ENCODE measurements at places on chromosomes 13 and 19. TPM values are rescaled to one million over a fixed set of nuclear protein-coding genes. Genes with fewer than 3 reads are reported as not detected.
A peak's percentile ranks its signal among the peaks of the same experiment; 100 is the strongest.

The KCNJ14 gene
- 0.35 TPM for total RNA-seq

The ERICH6B gene
- total RNA-seq = not detected

The KASH5 gene
- not detected for total RNA-seq

The SIGLECL1 gene
- not detected for total RNA-seq

The ANKRD24 gene
- total RNA-seq = 0.42 TPM

The CYP4F12 gene
- total RNA-seq = 3.4 TPM

- DNase-seq = no peak
Observed at GRCh38 chr13:64274481-64275217, 2859.0 kb upstream of the PCDH20 start.

DNA sequence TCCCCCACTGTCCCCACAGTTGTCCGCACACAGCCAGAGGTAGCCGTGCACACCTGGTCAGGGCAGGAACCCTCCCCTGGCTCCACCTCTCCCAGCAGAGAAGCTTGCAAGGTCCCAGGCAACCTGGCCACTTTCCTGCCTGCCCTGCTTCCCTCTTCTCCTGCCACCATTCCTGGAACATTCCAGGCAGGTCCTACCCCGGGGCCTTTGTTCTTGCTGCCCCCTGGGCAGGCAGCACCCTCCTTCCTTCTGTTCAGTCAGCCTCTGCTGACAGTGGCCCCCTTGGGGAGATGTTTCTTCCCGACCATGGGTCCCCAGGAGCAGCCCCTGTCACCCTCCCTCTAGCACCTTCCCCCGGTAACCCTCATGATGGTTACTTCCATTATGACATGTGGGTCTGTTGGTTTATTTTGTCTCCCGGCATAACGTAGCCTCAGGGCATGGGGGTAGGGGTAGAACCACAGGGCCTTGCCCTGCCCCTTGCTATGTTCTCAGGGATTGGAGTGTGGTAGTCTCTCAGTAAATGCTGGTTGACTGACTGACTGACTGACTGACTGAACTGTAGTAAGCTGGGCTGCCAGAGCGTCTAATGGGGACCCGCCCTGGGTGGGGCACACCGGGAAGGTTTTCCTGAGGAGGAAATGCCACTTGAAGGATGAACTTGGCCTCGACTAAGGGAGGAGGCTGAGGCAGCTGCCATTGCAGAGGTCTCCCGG is 10.8 kb downstream of the PAK4 start:
- no peak for DNase-seq

The ZNF91 gene
- total RNA-seq = 147 TPM

- no peak for DNase-seq
Observed at GRCh38 chr13:35629026-35629425, 152.5 kb upstream of the MAB21L1 start.

DNA sequence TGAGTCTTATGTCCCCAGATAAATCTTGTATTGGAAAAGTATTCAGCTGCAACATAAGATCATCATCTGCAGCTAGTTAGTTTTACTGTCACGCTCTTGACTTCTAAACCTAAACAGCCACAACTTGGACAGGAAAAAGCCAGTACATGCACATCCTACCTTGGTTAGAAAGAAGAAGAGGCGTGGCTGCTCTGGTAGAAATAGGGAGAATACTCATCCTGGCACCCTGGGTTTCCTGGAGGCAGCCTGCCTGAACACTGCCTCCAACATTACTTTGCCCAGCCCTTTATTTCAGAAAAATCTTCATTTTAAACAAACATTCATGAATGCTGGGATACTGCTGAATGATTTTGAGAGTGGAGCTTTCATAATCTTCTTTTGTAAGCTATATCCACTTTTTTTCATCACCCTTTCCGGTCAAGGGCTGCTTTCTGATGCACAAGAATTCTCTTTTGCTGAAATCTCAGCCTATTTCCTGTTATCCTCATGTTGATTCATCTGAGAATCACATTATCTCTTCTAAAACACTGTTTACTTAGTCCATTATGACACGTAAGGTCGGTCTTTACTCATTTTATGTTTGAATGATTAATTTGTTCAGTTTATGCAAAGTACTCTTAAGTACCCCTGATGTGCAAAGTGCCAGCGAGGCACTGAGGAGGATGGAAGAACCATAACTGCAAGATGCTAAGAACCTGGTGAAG is 55.2 kb downstream of the STARD13 start:
- no peak for DNase-seq

DNA sequence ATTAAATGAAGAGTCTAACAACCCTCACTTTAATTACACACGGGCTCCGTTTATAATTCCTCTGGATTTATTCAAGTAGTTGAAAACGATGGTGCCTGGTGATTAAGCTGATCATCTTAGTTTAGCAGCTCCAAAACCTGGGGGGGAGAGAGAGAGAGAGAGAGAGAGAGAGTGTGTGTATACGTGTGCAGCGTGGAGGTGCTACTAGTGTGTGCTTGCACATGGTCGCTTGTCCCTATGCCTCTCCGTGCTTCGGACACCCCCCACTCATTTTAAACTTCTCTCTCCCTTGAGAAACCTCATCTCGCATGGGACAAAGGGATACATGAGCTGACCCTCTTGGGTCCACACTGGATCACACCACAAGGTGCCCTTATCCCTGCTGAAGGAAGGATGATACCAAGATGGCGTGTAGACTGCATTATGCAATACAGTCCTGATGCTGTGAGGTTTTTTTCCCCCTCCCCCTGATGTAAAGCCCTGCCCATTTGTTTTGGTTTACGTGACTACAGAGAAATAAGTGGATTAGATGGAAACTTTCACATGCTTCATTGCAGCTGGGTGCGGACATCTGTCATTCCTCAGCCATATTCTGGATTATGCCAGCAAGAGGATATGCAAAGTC is 320.8 kb downstream of the ZNF536 start:
- DNase-seq = no peak

DNA sequence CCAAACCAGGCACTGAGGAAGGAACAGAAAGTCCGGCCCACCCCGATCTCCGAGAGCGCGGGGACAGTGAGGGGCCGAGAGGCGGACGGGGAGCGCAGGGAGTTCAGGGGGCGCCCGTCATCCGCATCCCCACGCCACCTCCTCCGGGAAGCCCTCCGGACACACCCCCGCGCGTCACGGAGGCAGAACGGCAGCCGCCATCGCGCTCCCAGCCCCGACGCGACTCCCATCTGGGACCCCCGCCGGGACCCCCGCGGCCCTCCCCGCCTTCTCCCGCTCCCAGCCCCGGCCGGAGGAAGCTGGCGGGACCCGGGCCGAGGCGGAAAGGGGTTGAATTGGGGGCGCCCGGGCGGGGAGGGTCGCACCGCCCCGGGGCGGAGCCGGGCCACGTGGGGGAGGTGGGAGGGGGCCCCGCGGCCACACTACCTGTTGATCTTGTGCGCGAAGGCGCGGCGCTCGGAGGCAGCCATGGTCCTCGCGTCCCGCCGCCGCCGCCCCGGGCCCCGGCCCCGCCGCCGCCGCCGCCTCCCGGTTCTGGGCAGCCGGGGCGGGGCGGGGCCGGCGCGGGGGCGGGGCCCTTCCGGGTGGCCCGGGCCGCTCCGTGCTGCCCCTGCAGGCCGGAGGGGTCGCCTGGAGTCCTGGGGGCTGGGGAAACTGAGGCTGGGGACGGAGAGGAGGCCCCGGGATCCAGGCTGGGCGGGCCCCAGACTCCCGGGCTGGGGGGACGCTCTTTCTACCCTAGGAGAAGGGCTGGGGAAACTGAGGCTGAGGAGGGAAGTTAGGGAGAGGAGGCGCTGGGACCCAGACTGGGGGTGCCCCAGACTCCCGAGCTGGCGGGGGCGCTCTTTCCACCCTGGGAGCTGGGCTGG is at the start of gene DOCK6:
DOCK6 (minus strand) TSS at position 554 of the 869 bp plus-strand sequence; CDS start at position 470, 84 bp downstream.
- peak; percentile 76 for DNase-seq

- peak; percentile 46 for DNase-seq
Observed at GRCh38 chr19:51123381-51123800, 1.3 kb upstream of the SIGLEC9 start.

The ZNF431 gene
- 13.9 TPM for total RNA-seq

The SLITRK6 gene
- total RNA-seq = 1.9 TPM

DNA sequence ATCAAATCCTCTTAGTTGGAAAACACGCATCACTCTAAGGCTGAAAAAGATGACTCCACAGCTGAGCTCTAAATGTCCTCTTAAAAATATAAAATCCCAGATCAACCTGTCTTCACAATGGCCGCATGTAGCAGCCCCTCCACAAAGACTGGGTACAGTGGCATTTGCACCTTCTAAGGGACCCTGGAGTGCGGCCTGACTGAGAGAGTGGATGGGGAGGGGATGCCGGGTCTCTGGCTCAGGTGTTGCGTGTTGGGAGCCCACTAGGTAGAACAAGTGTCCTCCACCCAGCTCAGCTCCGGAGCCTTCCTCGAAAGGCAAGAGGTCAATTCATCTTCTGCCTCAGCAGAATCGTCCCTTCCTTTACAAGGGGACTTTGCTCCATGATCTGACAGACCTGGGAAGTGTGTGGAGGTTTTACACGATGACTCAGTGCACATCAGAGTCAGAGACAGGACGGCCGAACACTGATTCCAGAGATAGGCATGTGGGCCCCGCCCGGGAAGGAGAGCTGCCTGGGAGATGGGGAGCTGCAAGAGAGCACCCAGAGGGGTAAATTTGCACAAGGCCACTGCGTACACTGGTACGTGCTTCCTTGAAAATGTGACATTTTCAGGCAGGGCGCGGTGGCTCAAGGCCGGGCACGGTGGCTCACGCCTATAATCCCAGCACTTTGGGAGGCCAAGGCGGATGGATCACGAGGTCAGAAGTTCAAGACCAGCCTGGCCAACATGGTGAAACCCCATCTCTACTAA is 23.5 kb upstream of the SLC15A1 start:
- DNase-seq = no peak

The KCNN4 gene
- 0.50 TPM for total RNA-seq

- DNase-seq = no peak
Observed at GRCh38 chr13:104632736-104633135, 1566.5 kb upstream of the SLC10A2 start.

- DNase-seq = peak; percentile 88
Observed at GRCh38 chr19:2627319-2627829, 75.1 kb downstream of the GNG7 start.

- peak; percentile 76 for DNase-seq
Observed at GRCh38 chr19:15331419-15332310, 674 bp downstream of the BRD4 start.

GRCh38 chr19:16073481-16073880 is 2.8 kb upstream of the TPM4 start:
- no peak for DNase-seq

DNA sequence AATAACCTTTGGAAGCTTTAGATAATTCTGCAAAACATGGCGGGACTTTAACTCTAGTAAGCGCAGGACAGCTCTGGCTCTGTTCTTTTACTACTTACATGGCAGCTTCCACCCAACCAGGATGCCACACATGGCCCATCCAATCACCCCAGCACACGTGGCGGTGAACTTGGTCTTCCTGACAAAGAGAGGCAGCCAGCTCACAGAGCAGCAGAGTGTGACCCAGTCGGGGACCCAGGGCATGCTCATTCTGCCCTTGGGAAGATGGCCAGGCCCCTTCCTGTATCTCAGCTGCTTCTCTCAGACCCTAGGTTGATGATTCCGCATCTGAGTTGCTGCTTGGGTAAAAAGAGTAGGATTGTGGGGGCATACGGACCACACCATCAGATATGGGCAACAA is 172.1 kb downstream of the USP12 start:
- no peak for DNase-seq

DNA sequence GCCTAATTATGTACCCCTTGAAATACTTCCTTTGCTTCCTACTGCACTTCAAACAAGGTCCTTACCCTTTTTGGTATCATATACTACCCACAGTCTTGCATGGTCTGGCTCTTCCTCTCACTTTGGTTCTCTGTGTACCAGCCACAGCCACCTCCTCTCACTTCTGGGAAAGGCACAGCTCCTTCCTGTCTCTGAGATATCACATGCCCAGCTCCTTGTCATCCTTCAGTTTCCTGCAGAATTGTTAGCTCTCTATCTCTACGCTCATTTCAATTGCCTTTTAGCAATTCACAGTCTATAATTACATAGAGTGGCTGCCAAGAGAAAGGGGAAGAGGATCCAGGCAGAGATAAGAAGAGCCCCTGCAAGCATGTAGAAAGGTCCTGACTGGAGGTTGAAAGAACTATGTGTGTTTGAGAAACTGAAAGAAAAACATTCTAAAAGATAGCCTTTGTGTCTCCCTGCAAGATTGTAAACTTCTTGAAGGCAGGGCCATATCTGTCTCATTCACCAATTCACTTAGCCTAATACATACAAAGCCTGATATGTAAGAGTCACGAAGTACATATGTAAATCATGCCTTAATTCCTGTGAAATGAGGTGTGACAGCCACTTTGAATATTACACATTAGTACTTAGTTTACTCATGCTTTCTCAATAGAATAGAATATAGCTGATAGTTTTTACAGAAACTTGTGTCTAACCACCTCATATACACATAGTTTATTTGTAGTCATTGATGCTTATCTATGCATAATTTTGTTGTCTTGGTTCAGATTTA is 933.1 kb downstream of the DIAPH3 start:
- no peak for DNase-seq

- DNase-seq = no peak
Observed at GRCh38 chr19:32336259-32337083, 8.9 kb upstream of the ZNF507 start.

GRCh38 chr13:98188544-98189166 is 11.6 kb upstream of the RNF113B start:
- DNase-seq = no peak

DNA sequence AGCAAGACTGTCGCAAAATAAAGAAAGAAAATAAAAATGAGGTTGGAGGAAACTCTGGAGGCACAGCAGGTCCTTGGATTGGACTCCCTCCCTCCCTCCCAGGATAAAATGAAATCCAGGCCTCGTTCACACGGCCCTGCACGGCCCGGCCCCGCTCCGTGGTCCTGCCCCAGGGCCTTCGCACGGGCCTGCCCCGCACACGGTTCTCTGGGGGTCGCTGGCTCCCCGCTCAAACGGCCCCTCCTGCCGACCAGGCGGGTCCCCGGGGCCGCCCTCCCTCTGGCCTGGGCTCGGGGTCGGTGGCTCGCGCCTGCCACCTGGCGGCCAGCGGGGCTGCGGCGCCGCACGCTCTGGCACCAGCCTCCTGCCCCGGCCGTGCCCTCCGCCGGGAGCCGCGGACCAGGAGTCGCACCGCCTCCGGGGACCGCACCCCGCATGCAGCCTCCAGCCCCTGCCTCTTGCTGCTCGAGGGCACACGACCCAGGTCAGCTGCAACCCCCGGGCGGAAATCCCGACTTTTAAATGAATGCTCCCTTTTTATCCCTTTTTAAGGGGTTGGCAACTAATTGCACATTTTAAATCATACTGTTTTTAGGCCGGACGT is 1.5 kb upstream of the WDR18 start:
- DNase-seq = peak; percentile 87

The PABPC3 gene
- total RNA-seq = 0.07 TPM

DNA sequence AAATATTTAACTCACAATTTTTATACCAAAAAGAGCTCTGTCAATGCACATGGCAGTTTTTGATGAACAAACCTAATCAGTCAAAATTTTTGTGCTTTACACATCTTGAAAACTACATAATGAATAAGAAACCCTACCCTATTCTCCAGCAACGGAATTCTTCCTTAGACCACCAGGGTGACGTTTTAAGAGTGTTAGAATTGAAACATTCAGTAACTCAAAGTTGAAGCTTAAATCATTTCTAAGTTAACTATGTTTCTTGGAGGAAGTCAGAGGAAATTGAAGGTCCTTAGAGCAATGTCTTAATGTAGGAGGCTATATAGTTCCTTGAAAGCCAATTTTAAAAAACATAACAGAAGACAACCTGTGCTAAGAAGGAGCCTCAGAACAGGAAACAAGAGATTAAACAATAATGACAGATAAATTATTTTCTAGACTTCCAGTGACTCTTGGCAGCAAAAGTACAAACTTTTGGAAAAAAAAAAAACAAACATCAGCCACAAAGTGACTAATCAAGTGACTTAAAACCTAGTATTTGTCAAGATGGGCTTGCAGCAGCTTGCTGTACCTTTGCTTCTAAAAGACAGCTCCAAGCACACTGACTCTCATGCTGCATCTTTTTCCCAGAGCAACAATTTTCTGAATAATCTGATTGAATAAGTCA is 6.2 kb downstream of the SPRY2 start:
- no peak for DNase-seq

All from left ventricle myocardium superior (tissue), 1 donor.